Dermis blood vessel endothelial cell (primary cell): ENCODE measurements at places on chromosomes 3 and 15. TPM values are rescaled to one million over a fixed set of nuclear protein-coding genes. Genes with fewer than 3 reads are reported as not detected.

DNA sequence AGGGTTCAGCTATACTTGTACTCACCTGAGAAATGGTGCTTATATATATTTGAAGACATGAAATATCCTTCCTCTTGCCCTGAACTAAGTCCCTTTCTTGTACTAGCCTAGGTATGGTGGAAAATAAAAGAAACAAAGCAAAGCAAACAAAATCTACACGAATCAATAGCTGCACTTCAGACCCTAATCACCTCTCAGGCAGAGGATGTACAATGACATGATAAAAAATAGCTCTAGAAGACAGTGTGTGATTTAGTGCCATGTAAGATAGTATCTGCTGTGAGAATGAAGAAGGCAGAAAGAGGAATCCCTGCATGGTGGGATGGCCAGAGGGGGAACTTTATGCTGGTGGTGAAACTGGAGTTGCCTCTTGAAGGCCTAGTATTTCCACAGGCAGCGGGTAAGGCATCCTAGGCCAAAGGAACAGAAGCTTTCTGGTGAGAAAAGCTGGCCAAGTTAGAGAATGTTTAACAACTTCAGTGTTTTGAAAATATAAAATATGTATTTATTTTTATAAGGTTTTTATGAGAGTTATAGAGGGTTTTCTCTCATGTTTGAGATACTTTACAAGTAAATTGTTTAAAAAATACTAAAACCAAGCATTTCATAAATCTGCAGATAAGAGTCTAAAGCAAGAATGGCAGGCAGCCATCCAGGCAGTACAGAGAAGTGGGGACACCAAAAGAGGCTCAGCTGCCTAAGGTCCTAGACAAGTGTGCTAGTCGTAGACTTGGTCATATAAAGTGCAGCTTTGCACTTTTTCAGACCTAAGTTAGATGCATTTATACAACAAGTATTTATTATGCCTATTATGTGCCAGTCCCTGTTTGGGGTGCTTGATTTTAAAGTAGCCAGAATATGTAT is 14.9 kb downstream of the LEKR1 start:
- DNase-seq = no peak

DNA sequence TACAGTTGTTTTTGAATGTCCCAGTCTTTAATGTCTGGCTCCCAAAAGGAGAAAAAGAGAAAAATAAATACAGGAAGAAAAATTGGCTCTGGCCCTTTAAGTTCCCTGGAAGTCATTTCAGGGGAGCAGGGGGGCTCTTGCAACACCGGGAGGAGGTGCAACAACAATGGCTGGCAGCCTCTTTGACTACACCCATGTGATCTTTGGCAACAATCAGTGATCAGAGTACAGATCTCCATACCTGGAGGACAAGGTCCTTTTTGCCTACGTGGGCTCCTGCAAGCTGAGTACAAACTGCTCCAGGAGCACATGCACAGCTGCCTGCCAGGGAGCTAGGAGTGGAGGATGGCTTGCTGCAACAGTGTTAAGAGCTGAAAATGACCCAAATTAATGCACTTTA is 63.9 kb downstream of the GLCE start:
- DNase-seq = peak; percentile 34

DNA sequence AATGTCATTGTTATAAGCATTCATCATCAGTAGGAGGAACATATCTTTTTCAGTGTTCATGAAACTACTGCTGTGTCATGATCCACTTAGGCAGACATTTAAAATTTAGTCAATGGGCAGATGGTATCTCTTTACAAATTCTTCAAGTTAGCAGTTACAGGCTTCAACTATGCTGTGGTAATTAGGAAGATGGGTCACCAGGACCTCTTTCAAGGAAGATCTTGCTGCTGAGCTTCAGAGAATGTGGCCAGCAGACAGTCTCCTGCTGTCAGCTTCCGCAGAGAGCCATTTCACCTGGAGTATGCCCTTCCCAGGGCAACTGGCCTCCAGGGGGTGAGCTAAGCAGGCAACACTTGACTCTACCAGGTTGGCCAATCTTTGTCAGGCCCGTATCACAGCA is 19.4 kb downstream of the IFT57 start:
- no peak for DNase-seq

The KCNAB1 gene
- total RNA-seq = 0.17 and 1.2 TPM in 2 replicates

DNA sequence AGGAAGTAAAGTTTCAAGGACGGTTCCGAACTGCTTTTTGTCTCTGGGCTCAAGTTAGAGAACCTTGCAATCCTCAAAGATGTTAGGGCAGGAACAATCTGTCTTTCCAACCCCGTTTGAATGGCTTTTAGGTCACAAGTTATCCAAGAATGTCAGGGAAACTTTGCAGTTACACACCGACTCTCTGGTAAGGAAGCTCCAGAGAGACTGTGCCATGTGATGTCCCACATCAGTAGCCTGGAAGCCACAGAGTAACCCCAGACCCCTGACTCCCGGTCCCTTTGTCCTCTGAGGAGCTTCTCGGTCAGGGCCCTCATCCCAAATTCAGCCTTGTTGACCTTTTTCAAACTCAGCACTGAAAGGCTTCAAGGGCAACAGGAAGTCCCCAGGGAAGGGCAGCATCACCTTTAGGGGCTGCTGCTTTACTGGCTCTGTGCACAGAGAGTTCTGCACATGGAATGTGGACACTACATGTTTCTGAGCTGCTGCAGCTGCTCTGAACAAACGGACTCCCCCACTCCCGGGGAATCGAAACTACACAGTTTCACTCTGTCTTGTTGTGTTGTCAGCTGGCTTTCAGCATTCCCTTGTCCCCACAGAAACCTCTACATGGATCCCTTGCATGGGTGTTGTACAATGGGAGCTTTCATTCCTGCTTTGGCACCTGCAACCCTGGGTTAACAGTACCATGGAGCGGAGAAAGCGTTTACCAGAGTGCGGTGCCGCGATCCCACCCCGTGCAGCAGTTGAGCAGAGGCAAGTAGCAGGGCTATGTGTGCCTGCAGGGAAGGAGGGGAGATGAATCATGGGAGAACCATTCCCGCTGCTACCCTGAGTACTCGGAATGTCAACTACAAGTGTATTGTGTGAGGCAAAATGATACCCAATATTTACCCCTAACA is 408.2 kb upstream of the THBS1 start:
- peak; percentile 40 for DNase-seq

- DNase-seq = no peak
Measured at GRCh38 chr3:56322862-56323261, 145.4 kb downstream of the ERC2 start.

GRCh38 chr15:80635953-80636352 is 59.2 kb upstream of the ABHD17C start:
- DNase-seq = no peak

DNA sequence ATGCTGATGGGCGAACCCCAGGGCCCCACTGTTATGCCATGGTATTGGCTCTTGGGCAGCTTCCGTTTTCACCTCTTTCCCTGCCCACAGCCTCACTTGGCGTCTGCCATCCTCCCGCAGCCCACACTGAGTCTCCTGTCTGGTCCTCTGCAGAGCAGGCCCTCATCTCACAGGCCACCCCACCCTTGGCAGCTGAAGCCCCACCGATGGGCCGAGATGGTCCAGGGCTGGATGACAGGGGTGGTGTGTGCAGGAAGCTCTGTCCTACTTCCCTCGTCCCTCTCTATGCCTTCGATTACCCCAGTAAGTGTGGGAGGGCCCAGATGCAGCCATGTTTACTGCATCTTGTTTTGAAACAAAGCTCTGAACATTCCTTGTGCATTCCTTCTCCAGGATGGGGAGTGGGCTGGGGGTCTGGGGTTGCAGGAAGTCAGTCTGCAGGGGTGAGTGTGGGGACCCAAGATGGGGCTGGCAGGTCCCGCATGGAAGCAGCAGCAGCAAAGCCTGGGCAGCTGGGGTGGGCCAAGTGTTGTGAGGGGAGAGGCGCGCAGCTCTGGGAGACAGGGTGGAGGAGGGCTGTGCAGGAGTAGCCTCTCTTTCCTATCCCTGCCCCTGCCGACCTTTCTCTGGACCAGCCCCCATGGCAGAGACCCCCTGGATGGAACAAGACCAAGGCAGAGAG is 20.9 kb downstream of the TBC1D21 start:
- DNase-seq = no peak

- peak; percentile 4 for DNase-seq
Measured at GRCh38 chr15:85154061-85154460, 172.4 kb downstream of the PDE8A start.

The MORC1 gene
- total RNA-seq = not detected in 2 replicates

DNA sequence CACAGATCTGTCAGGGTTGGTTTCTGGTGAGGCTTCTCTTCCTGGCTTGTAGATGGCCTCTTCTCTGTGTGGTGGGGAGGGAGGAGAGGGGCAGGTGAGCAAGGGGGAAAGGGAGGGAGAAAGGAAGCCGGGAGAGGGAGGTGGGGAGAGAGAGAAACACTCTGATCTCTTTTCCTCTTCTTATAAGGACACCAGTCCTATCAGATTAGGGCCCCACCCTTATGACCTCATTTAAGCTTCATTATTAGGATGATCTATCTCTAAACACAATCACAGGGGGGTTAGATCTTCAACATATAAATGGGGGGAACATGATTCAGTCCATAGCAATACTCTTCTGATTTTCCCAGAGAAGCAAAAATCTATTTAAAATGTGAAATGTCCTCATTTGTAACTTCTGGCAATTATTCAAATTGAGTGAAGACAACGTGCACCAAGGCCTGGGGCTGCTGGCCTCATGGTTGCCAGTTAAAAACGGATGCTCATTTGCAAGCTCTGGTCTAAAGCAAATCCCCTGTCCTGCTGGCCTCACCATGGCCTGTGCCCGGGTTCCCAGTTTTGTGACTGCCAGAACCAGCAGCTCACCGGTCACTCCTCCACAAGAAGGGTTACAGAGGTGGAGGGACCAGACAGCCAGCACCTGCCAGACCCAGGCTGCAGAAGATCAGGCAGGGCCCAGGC is 8.3 kb downstream of the POMGNT2 start:
- DNase-seq = no peak

The STXBP5L gene
- total RNA-seq = 0.05 TPM in 1 of 2 replicates, not detected in the other

DNA sequence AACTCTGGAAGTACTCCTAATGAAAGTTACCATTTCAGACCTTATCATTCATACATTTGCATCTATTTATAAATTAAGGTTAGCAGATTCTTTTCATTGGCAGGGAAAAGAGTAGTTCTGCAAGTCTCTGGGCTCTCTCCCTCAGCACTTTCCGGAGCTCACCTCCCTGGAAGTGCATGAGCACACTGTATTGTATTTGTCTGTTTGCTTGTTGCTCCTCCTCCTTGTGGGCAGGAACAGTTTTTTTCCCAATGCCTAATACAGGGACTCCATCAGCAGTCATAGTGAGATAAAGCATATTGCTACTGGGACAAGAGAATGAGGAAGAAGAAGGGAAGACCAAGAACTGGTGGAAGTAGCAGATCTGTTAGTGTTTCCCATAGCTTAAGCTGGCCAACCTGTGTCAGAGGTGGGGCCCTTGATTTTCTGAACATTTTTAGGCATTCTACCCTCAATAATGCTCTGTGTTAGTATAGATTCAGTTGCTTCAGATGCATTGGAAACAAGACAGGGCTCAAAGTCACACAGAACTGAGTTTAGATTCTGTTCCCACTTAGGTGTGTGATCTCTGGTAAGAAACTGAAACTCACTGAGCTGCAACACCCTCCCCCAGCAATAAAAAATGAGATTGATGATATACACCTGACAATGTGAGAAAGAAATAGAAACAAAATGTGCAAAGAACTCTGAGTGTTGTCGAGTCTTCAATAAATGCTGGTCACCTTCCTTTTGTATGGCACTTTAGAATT is 407.8 kb downstream of the TUSC7 start:
- DNase-seq = no peak

DNA sequence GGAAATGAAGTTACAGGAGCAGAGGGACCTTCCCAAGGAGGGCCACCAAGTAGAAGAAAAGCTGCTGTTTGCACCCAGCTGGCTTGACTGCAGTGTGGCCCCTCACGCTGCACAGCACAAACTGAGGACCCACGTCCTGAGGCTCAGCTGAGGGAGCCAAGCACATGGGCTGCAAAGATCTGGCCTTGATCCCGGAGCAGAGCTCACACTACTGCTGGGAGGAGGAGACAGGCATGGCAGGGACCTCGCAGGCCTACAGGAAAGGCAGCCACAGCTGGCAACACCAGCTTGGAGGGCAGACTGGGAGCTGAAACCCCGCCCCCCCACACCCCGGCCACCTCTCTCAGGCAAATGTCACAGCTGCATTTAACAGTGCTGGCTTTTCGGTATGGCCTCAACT is 39.7 kb downstream of the KLHL25 start:
- no peak for DNase-seq

The UNC13C gene
- total RNA-seq = not detected in 2 replicates

- no peak for DNase-seq
Measured at GRCh38 chr15:37289109-37289765, 188.9 kb upstream of the MEIS2 start.

DNA sequence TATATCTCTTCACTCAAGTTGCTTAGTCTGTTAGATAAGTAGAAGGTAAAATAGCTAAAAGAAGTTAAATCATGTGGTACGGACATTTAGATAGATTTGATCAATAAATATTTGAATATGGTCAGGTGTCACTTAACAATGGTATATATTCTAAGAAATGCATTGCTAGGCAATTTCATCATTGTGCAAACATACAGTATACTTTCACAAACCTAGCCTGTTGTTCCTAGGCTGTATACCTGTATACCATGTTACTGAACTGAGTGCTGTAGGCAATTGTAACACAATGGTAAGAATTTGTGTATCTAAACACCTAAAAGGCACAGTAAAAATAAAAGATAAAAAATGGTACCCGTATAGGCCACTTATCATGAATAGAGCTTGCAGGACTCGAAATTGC is 112.8 kb upstream of the CGNL1 start:
- no peak for DNase-seq

GRCh38 chr3:114496874-114497273 is 203.0 kb downstream of the TIGIT start:
- no peak for DNase-seq

DNA sequence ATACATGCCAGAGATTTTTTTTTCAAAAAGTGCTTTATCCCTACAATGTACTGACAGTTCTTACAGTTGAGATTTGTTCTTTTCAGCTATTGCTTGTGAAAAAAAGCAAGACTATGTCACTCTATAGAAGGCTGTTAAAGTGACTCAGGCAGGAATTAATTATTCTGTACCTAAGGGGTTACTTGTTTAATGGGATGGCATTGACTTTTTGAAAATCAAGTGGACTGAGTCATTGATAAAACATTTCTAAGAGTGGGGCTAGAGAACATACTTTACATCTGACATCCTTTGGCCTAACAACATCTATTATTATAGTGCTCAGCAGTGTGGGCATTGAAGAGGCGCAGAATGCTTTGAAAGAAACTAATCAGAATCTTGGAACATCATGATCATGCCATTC is 34.3 kb downstream of the INTS14 start:
- DNase-seq = peak; percentile 75

The SLC35G2 gene
- 28.8 and 31.4 TPM in 2 replicates for total RNA-seq

GRCh38 chr15:88272421-88272820 is 15.9 kb upstream of the NTRK3 start:
- no peak for DNase-seq

DNA sequence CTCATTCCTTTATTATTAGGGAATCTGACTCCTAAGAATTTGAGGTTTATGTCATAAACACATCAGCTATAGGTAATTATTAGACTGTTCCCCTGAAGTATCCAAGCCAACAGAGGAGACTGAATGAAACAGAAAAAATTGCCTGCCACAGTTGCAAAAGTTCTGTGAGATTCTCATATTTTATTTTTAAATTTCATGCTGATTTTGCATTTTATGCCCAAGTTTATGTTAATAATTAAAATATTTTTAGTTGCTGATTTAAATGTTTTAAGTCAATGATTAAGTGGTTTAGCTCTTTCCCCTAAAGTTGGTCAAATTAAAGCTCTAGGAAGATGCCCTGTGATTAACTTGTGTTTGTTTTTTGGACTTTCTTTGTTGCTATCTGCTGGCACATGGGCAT is 10.2 kb downstream of the SENP8 start:
- no peak for DNase-seq

The IGDCC3 gene
- total RNA-seq = not detected in 2 replicates

The FBXW12 gene
- not detected in 2 replicates for total RNA-seq

- no peak for DNase-seq
Measured at GRCh38 chr3:43091481-43091880, 14.4 kb downstream of the POMGNT2 start.

The ARPP21 gene
- under 0.01 TPM in 1 of 2 replicates, not detected in the other for total RNA-seq
